ENCODE measurements at places on chromosomes 3 and 15.

- DNase-seq = peak; percentile 27
Measured at GRCh38 chr15:28086175-28086703, 12.9 kb downstream of the OCA2 start.

- no peak for DNase-seq
Measured at GRCh38 chr15:62068810-62069167, 2.0 kb downstream of the C2CD4A start.

- no peak for DNase-seq
Measured at GRCh38 chr3:107227091-107227490, 150.1 kb upstream of the CCDC54 start.

GRCh38 chr3:95731753-95732152 is 1082.6 kb upstream of the EPHA6 start:
- no peak for DNase-seq

DNA sequence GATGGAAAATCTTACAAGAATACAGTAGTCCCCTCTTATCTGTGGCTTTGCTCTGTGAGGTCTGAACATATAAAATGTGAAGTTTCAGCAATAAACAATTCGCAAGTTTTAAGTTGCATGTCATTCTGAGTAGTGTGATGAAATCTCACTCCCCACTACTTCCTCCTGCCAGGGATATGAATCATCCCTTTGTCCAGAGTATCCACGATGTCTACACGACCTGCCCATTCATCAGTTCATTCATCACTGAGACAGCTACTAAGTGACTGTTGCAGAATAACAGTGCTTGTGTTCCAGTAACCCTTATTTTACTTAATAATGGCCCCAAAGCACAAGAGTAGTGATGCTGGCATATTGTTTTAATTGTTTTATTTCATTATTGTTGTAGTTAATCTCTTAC is 489.2 kb upstream of the UBE2E2 start:
- DNase-seq = no peak

DNA sequence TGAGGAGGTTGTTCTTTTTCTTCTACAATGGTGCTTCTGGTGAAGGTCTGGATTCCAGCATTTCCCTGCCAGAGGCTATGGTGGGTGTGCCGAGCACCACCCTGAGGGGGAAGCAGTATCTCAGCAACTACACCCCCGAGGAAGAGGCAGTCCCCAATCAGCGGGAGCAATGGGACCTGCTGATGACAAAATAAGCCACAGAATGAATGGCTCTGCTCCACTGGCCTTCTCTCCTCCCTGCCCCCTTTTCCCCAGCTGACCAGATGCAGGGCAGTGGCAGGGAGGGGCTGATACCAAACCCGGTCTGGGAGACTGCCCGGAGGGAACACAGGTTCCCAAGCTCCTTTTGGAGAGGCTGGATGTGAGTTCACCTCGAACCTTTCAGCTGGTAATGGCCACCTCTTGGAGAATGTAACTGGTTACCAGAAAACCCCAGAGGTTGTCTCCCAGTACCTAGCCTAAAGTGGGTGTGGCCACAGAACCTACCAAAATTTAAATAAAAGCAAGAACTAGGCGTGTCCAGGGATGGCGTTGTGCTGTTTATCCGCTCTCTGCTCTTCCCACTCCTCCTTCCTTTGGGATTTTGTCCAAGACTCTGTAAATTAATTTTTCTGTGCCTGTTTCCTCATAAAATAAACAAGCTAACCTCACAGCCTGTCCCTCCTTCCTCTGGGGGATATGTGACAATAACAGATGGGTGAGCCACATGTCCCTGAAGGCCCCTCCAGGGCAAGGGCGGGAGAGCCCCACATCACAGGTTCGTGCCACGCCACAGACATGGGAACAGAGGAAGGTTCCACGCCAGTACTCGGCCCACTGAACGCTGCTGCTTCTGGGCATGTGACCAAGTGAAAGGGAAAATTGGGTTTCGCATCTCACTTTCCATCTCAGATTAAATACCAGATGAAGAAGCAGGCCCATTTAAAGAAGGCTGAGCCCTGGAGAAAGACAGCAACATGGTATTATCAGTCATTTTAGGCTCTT is 35.1 kb upstream of the SPTBN5 start:
- no peak for DNase-seq

DNA sequence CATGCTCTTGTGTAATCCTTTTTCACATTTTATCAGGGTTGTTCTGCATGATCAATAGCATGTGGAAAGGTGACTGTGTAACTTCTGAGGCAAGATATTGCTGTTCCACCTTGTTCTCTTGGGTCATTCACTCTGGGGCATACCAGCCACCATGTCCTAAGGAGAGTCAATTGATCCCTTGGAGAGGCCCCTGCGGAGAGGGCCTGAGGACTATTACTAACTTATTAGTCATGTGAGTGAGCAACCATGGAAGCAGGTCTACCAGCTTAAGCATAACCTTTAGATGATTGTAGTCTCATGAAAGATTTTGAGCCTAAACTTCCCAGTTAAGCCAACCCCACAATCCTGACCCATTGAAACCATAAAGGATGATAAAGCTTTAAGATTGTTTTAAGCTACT is 22.0 kb upstream of the COL6A5 start:
- DNase-seq = no peak

DNA sequence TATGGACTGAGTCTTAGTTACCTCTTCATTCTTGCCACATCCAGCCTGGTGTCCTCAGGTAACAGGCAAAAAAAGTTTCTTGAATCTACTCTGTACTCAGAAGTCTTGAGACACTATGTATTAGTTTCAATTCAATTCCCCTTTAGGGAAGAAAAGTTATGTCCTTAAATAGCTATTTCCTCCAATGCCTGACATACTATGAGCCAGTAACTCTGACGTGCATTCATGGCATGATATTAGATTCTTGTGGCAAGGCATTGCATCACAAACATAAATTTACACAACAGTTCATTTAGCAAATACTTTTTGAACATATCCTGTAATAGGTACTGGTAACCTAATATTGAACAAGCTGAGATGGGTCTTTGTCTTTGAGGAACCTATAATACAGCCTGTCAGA is 109.3 kb upstream of the FOXB1 start:
- DNase-seq = no peak

DNA sequence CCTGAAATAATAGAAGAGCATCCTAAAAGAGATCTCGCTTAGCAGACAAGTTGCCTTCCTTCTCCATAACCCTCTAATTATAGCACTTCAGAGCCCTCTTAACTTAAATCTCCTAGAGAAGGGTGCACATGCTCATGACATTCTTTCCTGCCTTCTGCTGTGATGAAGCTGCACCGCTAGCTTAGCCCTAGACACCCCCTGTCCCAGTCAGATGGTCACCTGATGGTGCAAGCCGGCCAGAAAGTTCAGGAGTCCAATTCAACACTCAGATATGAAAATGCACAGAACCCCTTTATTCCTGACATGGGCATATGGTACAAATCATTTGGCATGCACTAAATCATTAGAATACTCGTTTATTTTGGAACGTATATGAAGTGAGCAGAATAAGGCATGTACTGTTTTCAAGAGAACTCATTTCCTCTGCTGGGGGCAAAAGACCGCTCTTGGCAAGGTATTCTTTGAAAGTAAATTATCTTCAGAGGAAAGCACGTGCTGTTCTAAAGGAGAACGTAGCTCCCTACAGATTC is 420.4 kb upstream of the PROK2 start:
- DNase-seq = no peak

DNA sequence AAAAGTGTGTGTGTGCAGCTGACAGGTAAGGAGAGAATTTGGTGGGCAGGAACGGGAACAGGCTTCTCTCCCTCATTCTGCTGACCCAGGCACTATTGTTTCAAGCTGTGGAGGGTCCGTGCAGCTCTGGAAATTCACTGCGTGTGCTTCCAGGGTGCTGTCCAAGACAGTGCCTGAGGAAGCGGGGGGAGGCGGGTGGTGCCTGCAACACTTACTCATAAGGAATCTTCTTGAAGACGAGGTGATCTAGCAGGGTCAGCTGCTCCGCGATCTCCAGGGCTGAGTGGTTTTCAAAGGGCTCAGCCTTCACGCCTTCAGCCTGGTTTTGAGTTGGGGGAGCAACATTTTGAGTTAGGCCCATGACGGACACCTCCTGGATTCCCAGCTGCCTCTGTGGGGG is 46.6 kb upstream of the CTSH start:
- DNase-seq = no peak

DNA sequence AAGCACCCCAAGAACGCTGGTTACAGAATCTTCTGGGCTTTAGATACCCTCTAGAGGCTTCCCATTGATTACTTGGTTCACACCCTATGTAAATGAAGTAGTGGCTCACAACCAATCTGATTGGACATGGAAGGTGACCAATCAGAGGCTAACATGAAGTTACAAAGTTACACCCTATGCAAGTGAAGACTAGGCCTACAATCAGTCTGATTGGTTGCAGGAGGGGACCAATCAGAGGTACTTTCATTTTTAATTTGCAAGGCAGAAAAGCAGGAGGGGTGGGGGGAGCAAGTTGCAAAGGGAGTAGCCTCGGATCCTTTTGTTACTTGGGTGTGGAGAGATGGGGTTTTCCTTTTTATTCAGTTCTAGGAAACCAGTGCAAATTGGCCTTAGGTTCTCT is 11.1 kb upstream of the RTP2 start:
- DNase-seq = no peak

- DNase-seq = no peak
Measured at GRCh38 chr3:157405457-157405856, 31.2 kb upstream of the PTX3 start.

- no peak for DNase-seq
Measured at GRCh38 chr3:116302087-116302747, 143.1 kb downstream of the LSAMP start.

GRCh38 chr15:73865379-73865778 is 8.0 kb upstream of the TBC1D21 start:
- no peak for DNase-seq

DNA sequence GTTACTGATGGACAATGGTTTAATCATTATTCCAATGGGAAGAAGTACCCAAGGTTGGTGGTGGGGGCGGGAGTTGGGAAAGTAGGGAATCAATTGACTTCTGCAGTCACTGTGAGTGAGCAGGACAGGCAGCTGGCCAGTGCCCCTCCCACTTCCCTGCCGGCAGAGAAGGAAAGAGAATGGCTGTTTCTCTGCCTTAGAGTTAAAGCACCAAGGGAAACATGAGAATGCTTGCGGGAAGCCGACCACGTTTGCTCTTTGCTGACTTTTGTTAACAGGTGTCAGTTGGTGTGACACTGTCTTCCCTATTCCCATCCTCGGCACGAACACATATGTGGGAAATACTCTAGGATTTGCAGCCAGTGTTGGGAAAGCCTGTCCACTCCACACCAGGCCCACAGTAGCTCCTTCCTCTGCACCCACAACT is 33.5 kb upstream of the MFSD1 start:
- DNase-seq = no peak

- no peak for DNase-seq
Measured at GRCh38 chr3:75218577-75218976, 445.6 kb upstream of the FRG2C start.

GRCh38 chr15:40244961-40245523 is 6.2 kb downstream of the PAK6 start:
- DNase-seq = no peak

DNA sequence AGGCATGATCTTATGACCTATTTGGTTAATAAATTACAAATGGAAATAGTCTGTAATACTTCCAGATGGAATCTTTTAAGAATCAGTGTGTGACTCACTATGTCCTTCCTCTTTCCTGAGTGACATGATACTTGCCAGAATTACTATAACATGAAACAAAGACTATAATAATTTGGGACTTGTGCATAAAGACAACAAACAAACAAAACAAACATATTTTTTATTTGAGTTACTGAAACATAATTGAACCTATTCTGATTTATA is 1268.1 kb downstream of the OTOL1 start:
- DNase-seq = no peak

- DNase-seq = no peak
Measured at GRCh38 chr3:168327856-168328255, 232.1 kb upstream of the GOLIM4 start.

- DNase-seq = no peak
Measured at GRCh38 chr3:150810641-150811040, 47.7 kb upstream of the SIAH2 start.

- DNase-seq = no peak
Measured at GRCh38 chr3:127467391-127467790, 123.1 kb downstream of the TPRA1 start.

DNA sequence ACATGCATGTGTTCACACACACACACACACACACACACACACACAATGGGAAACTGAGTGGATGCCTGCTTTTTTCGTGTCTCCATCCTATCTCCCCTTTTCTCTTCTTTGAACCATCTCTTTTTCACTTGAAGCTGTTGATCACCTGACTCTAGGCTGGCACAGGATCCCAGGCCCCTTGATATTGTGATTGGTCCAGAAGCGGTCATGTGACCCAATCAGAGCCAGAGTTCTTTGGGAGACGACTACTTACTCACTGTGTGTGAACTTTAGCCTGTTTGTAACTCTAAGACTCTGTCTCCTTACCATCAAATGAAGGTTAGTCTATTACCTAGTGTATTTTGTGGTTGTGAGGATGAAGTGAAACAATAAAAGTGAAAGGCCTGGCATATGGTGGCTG is 172.9 kb downstream of the ADAMTS9 start:
- no peak for DNase-seq

GRCh38 chr3:67691207-67691606 is 36.8 kb upstream of the SUCLG2 start:
- no peak for DNase-seq

Measured in NCI-H526 (cell line).